ENCODE measurements at places on chromosomes 16 and 17. TPM values are rescaled to one million over a fixed set of nuclear protein-coding genes. Genes with fewer than 3 reads are reported as not detected.

The CCL17 gene
- not detected for total RNA-seq

The NEUROD2 gene
- not detected for total RNA-seq

The TP53TG3B gene
- not detected for total RNA-seq

The FOXC2 gene
- total RNA-seq, result not detected

The CES1 gene
- total RNA-seq, result not detected

The TBC1D3 gene
- total RNA-seq, result not detected

The HEATR9 gene
- not detected for total RNA-seq

GRCh38 chr17:49165143-49165542, 32.6 kb downstream of the B4GALNT2 start:
- DNase-seq, result no peak

GRCh38 chr17:40317345-40317873, 8.4 kb downstream of the RARA start:
- DNase-seq, result peak; percentile 64

GRCh38 chr16:67528222-67528869, at the start of gene RIPOR1:
Gene RIPOR1, plus strand, starts transcription at chr16:67528829. Its CDS starts 9,618 bp downstream, at chr16:67538447.
- peak; percentile 34 for DNase-seq

GRCh38 chr16:1310832-1311200, 1.4 kb downstream of the UBE2I start:
- DNase-seq, result peak; percentile 54

- no peak for DNase-seq
Observed at GRCh38 chr17:73410586-73411312, 98.9 kb upstream of the CDC42EP4 start.

GRCh38 chr16:83029467-83029866, 402.7 kb downstream of the CDH13 start:
- no peak for DNase-seq

GRCh38 chr17:30165960-30166359, 49.3 kb downstream of the NSRP1 start:
- no peak for DNase-seq

DNA sequence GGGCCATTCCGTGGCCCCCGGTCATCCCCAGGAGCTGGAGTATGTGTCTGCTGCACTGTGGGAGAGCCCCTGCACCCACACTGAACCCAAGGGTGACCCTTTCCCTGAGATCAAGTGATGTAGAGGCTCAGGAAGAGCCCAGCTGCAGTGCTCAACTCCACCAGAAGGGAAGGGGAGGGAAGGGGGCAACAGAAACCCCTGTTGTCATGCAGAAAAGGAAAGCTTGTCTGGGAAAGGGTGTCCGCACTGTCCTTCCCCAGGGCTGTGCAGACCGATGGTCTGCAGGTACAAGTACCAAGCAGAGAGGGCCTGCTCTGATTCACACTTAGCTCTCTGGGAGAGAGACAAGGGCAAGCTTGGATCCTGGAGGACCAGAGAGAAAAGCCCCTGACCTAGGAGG, 45.7 kb upstream of the TOB1 start:
- DNase-seq, result no peak

DNA sequence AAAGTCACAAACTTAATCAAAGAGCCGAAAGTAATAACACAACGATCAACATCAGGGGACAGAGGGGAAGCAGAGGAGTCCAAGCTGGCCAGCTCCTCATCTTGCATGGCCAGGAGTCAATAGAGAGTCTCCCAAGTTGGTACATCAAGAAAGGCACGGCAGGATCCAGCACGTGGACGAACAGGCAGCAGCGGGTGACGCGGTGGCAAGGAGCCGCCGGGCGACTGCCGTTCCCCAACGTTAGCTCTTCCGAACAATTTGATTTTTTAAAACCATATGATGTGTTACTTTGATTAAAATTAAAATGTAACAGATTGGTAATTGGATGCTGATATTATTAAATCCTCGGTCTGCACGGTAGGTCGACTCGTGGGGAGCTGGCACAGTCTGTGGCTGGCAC, 81.8 kb upstream of the DOC2B start:
- DNase-seq, result no peak

GRCh38 chr16:74793571-74793970, 19.0 kb upstream of the FA2H start:
- no peak for DNase-seq

DNA sequence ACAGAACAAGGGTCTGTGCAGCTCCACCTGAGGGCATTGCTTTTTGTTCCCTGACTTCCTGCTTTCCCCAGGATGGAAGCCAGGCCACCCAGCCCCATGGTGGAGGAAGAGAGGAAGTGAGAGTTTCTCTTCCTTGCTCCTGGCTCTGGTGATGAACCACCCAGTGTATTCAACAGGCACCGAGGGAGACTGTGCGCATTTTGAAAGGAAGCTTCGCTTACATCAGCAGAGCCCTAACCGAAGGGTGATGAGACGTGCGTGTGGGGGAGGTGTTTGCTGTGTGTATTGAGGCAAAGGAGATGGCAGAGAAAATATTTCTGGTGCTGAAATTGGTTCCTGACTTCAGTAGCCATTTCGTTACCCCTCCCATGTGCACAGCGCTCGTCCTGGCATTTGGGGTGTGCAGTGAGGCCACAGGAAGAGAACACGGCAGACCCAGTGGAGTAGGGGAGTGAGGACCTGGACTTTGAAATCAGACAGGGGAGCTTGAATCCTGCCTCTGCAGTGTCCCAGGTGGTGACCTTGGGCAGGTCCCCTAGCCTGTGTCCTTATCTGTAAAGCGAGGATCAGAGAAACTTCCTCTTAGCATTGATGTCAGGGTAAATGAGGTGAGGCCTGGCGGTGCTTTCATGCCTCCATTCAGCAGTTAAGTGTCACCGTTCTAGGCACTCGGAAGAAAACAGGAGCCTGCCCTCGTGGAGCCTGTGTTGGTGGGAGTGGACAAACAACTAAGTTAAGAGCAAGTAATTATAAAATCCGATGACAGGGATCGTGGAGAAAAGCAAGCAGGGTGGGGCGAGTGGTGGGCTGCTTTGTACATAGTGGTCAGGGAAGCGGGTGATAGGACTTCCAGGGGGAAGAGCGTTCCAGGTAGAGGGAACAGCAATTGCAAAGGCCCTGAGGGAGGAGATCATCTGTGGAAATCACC, 7.4 kb downstream of the CMIP start:
- peak; percentile 80 for DNase-seq

- no peak for DNase-seq
Observed at GRCh38 chr17:13029340-13029739, 11.5 kb upstream of the ELAC2 start.

DNA sequence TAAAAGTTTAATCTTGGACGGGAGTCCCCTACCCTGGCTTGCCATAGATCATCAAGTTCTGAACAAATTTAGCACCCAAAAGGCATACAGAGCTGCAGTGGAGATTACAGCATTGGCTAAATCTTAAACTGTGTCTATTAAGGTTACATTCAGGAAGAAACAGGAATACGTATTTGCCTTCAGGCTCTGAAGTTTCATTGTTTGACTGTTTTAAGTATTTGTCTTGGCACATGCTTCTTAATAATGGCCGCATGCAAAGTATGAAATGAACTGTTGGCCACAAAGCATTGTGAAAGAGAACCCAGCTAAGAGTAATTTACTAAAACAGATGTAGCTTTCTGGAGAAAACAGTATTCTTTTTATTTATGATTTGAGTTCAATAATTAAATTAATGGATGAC, 63.9 kb upstream of the CNEP1R1 start:
- no peak for DNase-seq

- no peak for DNase-seq
Observed at GRCh38 chr17:72470734-72471133, 349.9 kb downstream of the SOX9 start.

- no peak for DNase-seq
Observed at GRCh38 chr17:69608808-69609472, 194.4 kb downstream of the MAP2K6 start.

DNA sequence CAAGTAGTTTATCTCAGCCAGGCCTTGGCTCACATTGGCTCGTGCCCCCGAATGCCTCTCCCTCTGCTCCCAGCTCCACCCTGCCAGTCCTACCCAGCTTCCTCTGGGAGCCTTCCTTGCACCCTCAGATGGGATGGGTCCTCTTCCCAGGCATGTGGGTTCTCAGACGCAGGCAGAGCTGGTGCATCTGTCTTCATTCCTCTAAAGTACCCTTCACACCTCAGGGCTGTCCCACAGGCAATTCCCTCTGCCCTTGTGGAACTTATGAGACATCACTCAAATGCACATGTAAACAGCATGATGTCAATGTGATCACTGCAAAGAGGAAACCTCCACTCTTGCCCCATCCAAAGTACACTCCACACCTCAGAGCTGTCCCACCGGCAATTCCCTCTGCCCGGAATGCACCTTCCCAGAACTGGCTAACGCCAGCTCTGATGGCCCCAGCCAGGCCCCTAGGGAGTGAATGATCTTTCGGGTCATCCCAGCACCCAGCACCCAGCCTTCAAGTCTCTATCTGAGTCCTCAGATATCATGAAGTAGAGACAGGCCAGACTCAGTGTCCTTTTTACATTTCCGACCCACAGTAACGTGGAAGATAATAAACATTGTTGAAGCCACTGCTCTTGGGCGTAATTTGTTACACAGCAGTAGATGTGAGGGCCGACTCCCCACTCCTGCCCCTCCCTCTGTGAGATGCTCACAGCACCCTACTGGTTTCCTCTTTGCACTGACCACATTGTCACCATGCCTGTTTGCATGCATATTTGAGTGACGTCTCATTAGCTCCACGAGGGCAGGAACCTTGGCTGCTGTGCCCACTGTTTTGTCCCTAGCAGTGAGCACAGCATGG, 85.4 kb downstream of the N4BP1 start:
- no peak for DNase-seq

- DNase-seq, result no peak
Observed at GRCh38 chr16:84825896-84826557, 6.2 kb downstream of the CRISPLD2 start.

DNA sequence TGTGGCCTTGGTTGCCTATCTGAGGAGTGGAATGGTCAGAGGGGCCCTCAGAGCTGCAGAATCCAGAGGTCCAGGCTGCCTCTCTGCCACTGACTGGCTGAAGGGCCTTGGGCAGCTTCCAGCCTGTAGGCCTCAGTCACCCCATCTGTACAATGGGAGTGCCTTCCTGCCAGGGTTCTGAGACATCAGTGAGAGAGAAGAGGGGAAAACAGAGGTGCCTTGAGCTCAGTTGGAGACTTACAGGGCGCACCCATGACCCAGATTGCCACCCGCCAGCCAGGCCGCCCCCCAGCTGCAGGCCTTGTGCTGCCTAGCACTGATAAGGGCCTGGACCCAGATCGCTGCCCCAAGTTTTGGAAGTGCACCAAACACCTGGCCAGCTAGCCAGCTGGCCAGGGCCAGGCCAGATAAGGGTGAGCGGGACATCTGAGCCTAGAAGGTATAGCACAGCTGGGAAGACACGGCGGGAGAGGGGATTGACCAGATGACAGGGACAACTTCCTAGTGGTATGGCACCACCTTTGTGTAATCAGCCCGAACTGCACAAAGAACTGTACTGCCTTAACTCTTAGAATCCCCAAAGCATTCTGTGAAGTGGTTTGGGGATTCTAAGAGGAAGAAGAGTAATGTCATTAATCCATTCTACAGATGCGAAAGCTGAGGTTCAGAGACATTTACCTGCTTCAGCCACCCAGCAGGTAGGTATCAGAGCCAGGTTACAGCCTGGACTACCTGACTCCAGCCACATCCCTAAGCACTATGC, 1.4 kb downstream of the SLC4A1 start:
- DNase-seq, result no peak

DNA sequence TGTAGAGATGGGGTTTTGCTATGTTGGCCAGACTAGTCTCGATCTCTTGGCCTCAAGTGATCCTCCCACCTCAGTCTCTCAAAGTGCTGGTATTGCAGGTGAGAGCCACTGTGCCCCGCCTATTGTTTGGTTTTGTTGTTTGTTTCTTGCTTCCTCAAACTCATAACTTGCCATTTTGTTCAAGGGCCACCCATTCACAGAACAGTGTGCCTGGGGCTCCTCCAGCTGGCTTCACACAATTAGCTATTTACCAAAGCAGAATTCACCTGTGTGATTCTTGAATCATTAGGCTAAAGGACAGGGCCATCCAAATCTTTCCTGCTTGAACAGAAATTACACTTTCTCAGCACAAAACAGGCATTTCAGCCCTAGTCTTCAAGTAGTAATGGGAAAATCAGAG, 7.2 kb downstream of the ABHD15 start:
- no peak for DNase-seq

DNA sequence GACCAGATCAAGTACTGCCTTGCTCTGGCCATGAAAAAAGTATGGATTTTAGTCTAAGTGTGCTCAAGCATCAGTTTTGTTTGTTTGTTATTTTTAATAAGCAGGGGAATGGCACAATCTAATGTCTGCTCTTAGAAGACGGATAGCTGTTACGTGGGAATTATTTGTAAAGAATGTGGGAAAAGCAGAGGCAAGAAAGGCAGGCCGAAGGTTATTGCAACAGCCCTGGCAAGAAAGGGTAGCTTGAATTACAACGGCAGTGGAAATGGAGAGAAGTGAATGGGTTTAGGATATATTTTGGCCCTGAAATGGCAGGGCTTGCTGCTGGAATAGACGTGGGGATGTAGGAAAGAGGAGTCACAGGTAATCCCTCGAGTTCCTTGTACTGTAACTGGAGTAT, 987 bp upstream of the HASPIN start:
- DNase-seq, result no peak

- no peak for DNase-seq
Observed at GRCh38 chr16:66911112-66911511, 7.6 kb downstream of the CDH16 start.

DNA sequence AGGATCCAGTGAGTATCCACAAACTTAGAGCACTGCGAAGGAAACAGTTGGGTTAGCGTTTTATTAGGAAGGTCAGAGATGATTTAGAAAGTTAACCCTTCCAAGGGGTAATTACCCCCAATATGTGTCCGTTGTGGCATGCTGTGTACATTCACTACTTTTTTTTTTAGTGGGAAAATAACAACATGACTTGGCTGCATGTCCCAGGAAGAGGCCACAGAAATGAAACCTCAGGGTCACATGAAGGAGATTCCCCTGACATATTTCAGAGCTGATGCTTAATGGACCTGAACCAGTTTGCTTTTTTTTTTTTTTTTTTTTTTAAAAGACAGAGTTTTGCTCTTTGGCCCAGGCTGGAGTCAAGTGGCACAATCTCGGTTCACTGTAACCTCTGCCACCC, 167.5 kb downstream of the PRKCA start:
- no peak for DNase-seq

DNA sequence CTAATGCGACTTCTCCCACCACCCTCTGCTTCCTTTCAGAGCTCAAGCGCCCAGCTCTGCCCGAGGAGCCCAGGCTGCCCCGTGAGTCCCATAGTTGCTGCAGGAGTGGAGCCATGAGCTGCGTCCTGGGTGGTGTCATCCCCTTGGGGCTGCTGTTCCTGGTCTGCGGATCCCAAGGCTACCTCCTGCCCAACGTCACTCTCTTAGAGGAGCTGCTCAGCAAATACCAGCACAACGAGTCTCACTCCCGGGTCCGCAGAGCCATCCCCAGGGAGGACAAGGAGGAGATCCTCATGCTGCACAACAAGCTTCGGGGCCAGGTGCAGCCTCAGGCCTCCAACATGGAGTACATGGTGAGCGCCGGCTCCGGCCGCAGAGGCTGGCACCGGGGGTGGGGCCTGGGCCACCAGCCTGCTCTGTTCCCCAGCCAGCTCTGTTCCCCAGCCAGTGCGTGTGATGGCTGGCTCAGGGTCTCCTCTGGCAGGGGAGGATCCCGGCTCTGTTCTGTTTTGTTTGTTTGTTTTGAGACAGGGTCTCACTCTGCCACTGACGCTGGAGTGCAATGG, 18.7 kb downstream of the CRISPLD2 start:
- no peak for DNase-seq

GRCh38 chr16:3001316-3001715, 11.4 kb upstream of the CLDN9 start:
- no peak for DNase-seq
